CD4-positive, alpha-beta T cell treated with Interleukin-17A for 4 hours (primary cell): ENCODE measurements at places on chromosomes 6 and 20.

DNA sequence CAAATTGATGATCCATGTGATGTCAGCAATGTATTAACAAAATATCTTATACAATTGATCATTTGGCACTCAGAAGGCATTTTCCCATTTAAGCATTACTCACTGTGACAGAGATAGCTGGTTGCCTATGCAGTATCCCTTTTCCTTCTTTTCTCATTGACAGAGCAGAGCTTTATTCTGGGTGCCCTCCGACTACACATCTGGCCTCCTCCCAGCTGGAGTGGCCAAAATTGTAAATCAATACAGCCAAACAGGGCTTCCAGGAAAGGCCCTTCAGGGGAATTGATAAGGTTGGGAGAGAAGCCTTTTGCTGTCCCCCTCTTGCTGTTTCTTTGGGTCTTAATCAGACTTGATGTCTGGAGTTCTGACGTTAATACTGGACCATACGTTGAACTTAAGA, 9.6 kb upstream of the BLOC1S5 start:
- DNase-seq = no peak

DNA sequence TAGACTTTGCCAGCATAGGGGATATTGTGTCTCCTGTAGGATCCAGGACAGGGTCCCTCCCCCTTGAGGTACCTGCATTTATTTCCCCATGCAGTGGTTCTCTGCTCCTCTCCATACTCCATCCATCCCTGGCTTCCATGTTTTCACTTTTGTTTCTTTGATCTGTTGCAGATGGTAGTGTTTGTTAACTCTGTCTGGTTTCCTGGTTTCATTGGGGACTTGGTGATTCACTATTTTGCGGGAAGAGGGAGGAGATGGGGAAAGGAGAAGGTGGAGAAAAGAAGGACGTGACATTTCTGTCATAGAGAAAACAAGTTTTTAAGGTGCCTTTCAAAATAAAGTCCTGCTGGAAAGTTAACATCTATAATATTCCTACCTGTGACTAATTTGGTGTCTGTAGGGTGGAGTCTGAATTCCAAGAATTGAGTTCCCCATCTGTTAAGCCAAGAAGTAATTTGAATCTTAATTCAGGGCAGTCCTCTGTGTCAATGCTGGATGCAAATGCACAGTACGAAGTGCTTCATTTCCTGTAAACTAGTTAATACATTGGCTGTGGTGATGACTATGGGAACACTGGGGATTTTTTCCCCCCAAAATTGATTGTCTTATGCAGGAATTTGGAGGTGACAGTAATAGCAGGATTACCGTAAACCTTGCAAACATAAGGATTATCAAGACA, 6.9 kb upstream of the RNF144B start:
- no peak for DNase-seq

DNA sequence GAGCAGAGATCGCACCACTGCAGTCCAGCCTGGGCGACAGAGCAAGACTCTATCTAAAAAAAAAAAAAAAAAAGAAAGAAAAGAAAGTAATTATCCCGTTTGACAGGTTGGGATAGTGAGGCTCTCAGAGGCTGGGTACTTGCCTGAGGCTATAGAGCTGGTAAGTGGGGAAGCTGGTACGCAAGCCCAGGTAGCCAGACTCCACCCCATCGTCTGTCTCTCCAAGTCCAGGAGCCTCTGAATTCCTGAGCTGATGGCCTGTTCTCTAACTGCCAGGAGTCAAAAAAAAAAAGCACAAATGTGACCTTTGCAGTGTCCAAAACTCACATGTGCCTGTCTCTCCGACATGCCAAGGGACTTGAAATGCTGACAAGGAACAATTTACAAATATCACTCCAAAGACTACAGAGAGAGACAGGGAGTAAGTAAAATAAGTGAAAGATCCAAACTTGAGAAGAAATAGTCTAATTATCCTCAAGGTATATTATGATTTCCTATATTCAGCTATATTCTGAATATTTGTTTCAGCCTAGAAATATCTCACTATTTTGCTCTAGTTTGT, 109.1 kb upstream of the SCAF8 start:
- DNase-seq = no peak

- no peak for DNase-seq
These were observed 584 bp downstream of the VPS52 start for GRCh38 chr6:33271117-33271467.

GRCh38 chr20:20970841-20971240, 135.3 kb downstream of the LINC00237 start:
- no peak for DNase-seq

GRCh38 chr6:87913974-87914373, 133.7 kb upstream of the SPACA1 start:
- DNase-seq = no peak

DNA sequence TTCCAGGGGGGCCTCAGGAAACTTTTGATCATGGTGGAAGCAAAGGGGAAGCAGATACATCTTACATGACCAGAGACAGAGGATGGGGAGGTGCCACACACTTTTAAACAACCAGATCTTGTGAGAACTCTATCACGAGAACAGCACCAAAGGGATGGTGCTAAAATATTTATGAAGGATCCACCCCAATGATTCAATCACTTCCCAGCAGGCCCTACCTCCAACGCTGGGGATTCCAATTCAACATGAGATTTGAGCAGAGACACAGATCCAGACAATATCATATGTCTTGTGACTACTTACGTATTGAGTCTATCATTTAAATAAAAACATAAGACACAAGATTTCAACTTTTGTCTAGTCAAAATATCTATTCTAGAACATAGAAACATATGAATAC, 351.9 kb downstream of the EPM2A start:
- DNase-seq = no peak

- DNase-seq = no peak
These were observed 155.0 kb downstream of the CDH26 start for GRCh38 chr20:60113024-60113724.

DNA sequence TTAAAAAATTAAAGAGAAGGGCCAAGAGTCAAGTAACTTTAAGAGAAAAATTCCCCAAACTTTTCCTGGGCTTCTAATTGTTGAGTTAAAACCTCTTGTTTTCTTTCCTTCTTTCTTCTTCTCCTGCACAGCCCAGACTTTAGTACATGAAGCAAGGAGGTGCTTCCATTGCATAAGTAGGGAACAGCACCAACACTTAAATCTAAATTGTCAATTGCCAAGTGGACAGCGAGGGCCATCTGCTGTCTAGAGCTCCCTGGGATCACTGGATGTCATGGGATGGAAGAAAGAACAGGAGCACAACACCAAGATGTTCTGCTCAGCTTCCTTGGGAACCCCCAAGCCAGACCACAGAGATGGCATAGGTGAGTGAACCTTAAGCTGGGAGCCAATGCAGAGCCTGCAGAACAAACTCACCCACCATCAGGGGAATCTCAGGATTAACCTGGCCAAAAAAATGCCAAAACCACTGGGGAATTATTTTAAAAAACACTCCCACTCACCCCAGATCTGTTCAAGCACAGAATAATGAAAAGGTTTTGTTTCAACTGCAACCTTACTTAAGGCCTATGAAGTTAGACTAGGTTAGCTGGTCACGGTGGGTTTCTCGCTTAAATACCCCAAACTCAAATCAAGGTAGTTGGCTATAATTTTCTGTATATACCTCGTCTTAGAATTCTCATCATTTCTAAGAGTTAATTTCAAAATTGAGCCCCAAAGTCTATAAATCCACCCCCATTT, 67.8 kb downstream of the TNFRSF21 start:
- no peak for DNase-seq

DNA sequence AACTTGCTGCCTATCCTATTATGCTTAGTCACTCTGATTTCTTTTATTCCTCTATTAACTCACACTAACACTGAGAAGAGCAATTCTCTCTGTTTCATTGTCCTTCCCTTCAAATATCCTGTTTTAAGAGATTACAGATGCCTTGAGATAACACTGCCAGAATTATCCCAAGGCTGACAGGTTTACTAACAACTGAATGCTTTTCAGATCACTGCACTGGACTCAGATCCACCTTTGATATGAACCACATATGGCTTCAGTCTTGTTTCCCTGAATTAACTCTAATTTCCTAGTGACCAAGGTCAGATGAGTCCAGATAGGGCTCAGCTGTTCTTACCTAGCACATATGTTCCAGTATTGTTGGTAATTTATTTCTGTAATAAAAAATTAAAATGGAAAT, 633.1 kb downstream of the GRIK2 start:
- DNase-seq = no peak

GRCh38 chr20:1225263-1225782, 521 bp upstream of the RAD21L1 start:
- DNase-seq = no peak

DNA sequence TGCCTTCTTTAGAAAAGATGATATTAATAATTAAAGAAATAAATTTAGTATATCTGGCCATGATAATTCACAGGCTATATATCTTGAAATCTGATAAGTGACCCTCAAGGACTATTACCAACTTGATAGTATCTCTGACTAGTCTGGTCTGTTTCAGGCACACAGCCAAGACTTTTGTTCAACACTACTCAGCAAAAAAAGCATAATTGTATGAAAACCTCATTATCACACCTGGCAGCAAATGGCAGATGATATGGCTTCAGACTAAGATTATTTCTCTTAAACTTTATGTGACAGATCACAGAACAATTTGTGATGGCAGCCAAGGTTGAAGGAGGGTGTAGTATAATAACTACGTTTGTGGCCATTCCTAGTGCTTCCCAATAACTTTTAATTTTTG, 114.7 kb downstream of the RWDD2A start:
- DNase-seq = no peak

DNA sequence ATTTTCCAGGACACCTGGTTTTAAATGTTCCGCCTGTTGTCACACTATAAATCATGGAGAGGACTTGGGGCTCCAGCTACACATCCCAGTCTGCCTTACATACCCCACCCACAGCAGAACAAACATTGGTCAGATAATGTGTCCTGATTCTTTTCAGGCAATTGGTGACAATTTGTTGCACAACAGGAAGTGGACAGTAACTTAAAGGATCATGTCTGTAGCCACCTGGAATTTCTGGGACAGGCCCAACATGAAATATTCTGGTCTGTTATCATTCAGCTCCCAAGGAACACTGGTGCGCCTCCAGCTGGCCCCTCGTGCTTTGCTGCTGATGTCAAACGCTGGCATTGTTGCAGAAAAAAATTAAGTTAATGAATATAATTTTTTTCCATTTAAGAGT, 117.2 kb downstream of the SOBP start:
- no peak for DNase-seq

- no peak for DNase-seq
These were observed 742 bp upstream of the CEP85L start for GRCh38 chr6:118652051-118652615.

DNA sequence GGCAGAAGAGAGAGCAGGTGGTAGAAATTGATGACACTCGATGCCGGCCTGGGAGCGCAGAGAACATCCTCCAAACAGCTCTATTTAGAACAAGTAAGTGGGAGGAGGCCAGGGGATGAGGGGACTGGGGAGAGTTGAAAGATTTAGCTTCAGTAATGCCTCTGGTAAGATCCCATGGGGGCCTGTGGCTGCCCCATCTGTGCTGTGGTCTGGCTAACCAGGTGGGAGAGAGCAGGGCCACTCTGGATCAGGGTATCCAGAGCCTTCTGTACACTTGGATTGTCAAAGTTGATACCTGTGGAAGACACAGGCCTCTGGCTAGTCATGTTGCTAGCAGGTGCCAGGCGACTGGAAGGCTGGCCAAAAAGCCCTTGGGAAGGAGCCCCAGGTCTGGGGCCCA, 27.6 kb downstream of the NCOA5 start:
- DNase-seq = no peak

DNA sequence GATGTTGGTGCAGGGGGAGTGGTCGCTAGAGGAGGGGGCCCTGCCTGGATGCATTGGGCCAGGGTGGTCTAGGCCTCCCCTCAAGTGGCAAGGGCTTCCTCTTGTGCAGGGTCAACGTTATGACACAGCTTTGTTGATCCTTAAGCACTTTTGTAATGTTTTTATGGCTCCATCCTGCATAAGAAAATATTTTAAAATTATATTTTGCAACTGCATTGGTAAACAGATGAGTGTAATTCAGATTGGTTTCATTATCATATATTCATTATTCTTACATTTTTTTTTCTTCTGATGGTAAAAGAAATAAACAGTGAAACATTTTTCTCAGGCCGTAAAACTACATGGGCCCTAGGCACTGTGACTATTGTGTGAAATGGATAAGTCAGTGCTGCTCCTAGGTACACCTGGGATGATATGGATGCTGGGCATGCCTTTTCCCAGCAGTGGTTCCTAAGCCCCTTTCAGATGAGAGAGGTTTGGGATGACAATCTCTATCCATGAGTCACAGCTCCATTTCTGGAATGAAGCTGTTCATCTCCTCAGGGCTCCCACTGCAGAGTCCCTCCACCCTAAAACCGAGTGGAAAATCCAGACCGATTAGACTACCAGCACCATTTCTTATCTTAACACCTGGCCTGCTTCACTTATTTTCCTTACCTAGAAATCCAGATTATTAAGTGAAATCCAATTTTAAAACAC, 5.8 kb upstream of the SIM1 start:
- DNase-seq = no peak

GRCh38 chr6:122817766-122818165, 28.7 kb downstream of the SMPDL3A start:
- DNase-seq = no peak

GRCh38 chr20:2599288-2600006, 53.0 kb upstream of the NOP56 start:
- DNase-seq = no peak

DNA sequence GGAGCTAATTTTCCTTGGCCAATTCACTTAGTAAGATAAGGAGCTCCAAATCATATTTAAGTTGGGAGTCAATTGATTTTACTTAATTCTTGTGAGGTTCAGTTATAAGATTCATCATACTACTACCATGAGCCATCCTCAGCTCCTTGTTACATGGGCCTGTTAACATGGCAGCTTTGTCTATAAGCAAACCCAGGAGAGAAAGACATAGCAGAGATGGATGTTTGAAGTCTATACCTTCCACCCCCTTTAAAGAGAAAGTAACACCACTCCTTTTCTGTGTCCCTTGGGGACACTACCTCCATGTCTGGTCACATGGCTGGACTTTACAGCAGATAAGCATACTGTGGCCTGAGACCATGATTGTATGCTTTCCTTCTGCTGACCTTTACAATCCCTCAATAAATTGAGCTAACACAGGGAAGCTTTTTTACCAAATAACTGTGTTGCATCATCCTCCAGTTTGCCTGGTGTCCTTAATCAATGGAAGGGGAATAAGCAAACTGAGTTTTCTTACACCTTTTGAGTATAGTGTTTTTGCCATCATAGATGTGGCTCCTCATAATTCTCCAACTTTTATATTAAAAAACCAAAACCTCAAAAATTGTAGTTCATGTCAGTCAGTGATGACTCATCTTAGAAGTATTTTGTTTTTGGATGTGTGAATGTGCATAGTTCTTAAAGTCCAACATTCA, 9.8 kb upstream of the ZNFX1 start:
- no peak for DNase-seq

- no peak for DNase-seq
These were observed 11.2 kb downstream of the BCL2L1 start for GRCh38 chr20:31711179-31712111.
